Neural crest cell (in vitro differentiated cells): ENCODE measurements at places on chromosomes 1 and 21. TPM values are rescaled to one million over a fixed set of nuclear protein-coding genes. Genes with fewer than 3 reads are reported as not detected.

GRCh38 chr1:150034336-150034735 lies 23.8 kb upstream of the OTUD7B start:
- no peak for DNase-seq
- no peak overlapping the region for H3K27ac ChIP-seq
- no peak overlapping the region for H3K4me3 ChIP-seq

The CD244 gene
- not detected in 2 replicates for total RNA-seq

DNA sequence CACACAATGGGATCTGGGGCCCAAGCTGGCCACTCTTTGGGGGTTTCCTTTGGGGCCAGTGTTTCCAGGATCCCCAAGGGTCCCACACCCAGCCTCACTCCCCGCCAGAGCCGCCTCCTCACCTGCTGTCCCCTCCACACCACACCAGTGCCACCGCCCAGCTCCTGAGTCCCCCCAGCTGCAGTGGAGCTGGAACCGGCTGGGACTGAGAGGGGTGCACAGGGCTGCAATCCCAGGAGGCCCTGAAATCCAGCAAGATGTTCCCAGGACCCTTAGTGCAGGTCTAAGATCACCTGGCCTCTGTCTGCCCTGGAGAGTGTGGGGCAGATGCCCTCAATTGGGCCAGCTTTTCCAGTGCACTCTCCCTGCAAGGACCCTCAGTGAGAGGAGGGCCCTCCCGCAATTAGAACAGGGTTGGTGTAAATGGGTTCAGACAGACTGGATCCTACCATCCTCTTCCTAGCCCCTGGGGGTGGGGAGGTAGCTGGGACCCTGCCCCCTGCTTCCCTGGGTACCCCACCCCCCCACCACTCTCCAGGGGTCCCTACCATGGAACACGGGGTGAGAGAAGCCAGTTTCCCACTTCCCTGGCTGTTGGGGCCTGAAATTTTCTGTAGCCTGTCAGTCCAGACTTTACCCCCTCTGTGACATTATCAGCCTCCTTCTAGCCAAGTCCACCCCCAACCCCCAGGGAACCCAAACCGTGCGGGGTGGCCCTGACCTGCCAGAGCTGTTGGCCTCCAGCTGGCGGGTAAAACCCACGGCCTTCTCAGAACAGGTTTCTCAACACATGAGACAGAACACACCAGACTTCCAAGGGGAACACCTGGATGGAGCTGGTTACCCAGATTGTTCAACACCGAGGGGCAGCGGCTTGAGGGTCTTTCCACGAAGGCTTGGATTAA lies 7.0 kb downstream of the KRTAP10-12 start:
- no peak for DNase-seq
- H3K4me1 ChIP-seq: peaks cover 29% of the 10 kb centered on the region
- peaks cover 87% of the 10 kb centered on the region for H3K27me3 ChIP-seq

GRCh38 chr1:90142697-90143096 lies 147.8 kb downstream of the ZNF326 start:
- no peak overlapping the region for H3K4me3 ChIP-seq
- peaks cover 11% of the 10 kb centered on the region for H3K4me1 ChIP-seq
- H3K36me3 ChIP-seq: peaks cover 14% of the 10 kb centered on the region
- H3K27ac ChIP-seq: no peak overlapping the region

The DYRK1A gene
- 73.5 and 77.0 TPM in 2 replicates for total RNA-seq

DNA sequence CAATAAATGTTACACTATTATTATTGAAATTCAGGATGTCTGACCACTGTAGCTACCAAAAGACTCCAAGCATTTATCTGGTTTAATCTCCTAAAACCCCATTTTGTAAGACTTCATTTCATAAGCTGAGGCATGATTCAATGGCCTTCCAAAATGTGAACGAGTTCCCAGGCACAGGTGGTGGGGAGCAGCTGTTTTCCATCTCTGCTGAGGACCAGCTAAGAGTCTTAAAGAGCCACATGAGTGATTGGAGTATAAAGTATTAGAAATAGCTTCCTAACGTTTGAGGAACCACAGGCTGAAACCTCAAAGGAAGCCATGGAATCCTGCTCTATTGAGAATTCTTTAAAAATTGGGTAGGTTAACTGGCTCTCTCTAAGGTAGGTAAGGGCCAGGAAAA lies 44.9 kb downstream of the SEC16B start:
- no peak overlapping the region for H3K27ac ChIP-seq
- H3K36me3 ChIP-seq: no peaks in the 10 kb centered on the region
- no peaks in the 10 kb centered on the region for H3K27me3 ChIP-seq
- peaks cover 48% of the 10 kb centered on the region for H3K4me1 ChIP-seq
- no peak overlapping the region for H3K4me3 ChIP-seq
- no peak for DNase-seq

The PSMB2 gene
- 104 and 105 TPM in 2 replicates for total RNA-seq

DNA sequence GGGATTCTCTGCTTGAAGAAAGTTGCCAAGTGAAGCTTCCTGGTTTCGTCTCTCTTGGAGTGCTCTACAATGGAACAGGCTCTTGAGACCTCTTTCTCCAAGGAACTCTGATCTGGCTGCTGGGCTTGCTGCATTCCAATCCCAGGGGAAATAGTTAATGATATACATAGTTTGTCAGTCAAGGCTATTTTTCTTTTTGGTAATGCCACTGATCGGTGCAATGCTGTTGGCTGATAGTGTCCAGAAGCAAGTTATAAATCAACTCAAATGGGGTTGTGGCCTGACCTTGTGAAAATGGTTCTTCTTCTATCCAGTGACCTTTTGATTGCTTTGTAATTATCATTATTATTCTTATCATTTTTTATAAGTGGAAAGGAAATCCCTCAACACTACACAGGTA lies 48.4 kb upstream of the TNFSF18 start:
- H3K27me3 ChIP-seq: no peaks in the 10 kb centered on the region
- H3K4me1 ChIP-seq: peaks cover 15% of the 10 kb centered on the region
- peaks cover 3% of the 10 kb centered on the region for H3K36me3 ChIP-seq
- H3K27ac ChIP-seq: no peak overlapping the region

GRCh38 chr1:18633422-18634155 lies 2.9 kb downstream of the PAX7 start:
- peaks cover 50% of the 10 kb centered on the region for H3K4me1 ChIP-seq
- no peak overlapping the region for H3K27ac ChIP-seq
- peaks cover 5% of the 10 kb centered on the region for H3K36me3 ChIP-seq
